ENCODE measurements at places on chromosomes 11 and 22. TPM values are rescaled to one million over a fixed set of nuclear protein-coding genes. Genes with fewer than 3 reads are reported as not detected.

DNA sequence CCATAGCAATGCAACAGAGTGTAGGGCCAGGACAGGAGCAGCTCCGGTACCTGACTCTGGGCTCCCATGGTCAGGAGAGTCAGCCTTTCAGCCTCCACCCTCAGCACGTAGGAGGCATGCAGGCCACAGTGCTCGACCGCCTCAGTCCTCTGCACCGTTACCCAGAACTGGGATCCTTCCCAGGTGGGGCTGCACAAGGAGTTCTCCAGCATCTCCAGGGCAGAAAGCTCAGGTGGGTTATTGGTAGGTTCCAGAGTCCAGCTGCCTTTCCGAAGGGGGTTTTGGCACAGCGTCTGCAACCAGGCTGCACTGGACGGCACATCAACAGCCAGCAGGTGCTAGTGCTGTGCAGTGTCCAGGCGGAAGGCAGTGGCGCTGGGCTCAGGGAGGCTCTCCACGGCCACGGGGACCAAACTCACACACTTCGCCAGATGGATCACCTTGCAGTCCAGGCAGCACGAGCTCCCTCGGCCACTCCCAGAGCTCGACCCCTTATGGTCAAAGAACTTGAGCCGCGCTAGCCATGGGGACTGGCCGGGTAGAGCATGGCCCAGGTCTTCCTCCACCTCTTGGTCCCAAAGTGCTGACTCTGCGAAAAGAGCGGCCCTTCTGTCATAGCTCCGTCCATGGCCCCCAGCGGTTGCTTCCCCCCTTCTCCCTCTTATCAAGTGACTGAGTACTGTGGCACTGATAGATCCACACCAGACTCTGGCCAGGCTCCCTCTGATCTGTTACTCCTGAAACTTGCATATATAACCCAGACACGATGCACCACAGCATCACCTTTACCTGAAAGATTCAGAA, 6.9 kb upstream of the PHOX2A start:
- no peak for DNase-seq
- no peak overlapping the region for H3K4me3 ChIP-seq
- H3K27me3 ChIP-seq: peaks cover 26% of the 10 kb centered on the region
- H3K4me1 ChIP-seq: no peaks in the 10 kb centered on the region

GRCh38 chr22:45980761-45981160, 3.8 kb upstream of the WNT7B start:
- H3K27me3 ChIP-seq: peaks cover 17% of the 10 kb centered on the region
- no peak overlapping the region for H3K27ac ChIP-seq
- no peak overlapping the region for H3K4me3 ChIP-seq
- peaks cover 1% of the 10 kb centered on the region for H3K36me3 ChIP-seq

GRCh38 chr11:36631774-36632173, 33.7 kb upstream of the RAG2 start:
- DNase-seq: peak; percentile 19
- no peaks in the 10 kb centered on the region for H3K4me1 ChIP-seq
- peaks cover 5% of the 10 kb centered on the region for H3K27me3 ChIP-seq
- H3K27ac ChIP-seq: peak overlapping the region; percentile 92
- no peaks in the 10 kb centered on the region for H3K36me3 ChIP-seq
- H3K4me3 ChIP-seq: peak overlapping the region; percentile 74

DNA sequence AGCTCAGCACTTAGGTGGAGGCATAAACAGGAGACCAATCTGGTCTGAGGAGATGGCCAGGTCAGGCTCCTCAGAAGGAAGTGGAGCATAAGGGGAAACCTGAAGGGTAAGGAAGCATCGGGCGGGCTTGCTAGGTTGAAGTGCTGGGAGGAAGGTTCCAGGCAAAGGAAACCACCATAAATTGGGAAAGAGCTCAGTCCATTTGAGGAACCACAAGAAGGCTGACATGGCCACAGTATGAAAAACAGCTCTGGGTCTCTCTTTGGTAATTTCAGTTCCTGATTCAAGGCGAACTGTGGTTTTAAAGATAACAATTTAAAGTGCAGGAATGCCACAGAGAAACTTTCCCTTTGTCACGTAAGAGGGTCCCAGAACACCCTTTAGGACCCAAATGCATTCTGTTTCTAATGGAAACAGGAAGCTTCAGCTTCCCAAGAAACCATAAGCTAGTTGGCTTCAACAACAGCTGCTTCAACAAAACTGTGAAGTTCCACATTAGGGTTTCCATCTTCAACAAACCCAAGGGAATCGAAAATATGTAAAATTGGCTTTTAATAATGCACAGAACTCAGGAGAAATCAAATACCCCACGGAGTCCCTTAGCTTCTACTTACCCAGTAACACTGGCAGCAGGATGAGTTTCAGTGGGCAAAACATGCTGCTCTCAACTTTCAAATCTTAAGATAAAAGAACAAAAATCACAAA, 10.4 kb downstream of the JAML start:
- H3K4me3 ChIP-seq: peak overlapping the region; percentile 85
- peaks cover 99% of the 10 kb centered on the region for H3K4me1 ChIP-seq
- peak overlapping the region; percentile 97 for H3K27ac ChIP-seq
- no peaks in the 10 kb centered on the region for H3K27me3 ChIP-seq
- H3K36me3 ChIP-seq: peaks cover 23% of the 10 kb centered on the region
- DNase-seq: no peak

DNA sequence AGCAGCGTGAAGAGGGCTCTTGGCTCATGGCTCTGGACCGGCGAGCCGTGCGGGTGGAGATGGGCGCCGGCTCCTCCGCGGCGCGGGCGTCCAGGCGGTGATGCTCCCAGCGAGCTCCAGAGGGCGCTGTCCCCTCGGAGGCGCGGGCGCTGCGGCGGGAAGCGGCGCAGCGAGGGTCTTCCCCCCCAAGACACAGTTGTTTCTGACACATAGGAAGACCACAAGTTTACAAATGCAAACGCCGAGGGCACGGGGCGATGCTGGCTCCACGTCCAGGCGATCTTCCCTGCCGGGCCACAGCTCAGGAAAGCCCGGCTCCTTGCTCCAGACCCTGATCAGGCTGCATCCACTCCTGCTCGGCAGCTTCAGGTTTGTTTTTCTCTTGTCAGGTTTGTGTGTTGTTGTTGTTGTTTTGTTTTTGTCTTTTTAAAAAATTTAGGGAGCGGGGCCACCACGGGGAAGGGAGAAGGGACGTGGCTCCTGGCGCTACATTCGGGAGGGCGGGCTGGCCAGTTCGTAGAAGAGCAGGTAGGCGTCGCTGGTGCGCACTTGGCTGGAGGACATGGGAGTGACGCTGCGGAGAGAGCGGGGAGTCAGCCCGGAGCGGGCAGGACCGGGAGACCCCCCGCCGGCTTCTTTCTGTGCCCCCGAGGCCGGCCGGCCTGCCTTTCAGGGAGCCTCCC, 10.0 kb upstream of the MFRP start:
- no peak overlapping the region for H3K27ac ChIP-seq
- peaks cover 31% of the 10 kb centered on the region for H3K4me1 ChIP-seq
- H3K36me3 ChIP-seq: no peaks in the 10 kb centered on the region

Gene IGF2
- total RNA-seq: 2.0 TPM

DNA sequence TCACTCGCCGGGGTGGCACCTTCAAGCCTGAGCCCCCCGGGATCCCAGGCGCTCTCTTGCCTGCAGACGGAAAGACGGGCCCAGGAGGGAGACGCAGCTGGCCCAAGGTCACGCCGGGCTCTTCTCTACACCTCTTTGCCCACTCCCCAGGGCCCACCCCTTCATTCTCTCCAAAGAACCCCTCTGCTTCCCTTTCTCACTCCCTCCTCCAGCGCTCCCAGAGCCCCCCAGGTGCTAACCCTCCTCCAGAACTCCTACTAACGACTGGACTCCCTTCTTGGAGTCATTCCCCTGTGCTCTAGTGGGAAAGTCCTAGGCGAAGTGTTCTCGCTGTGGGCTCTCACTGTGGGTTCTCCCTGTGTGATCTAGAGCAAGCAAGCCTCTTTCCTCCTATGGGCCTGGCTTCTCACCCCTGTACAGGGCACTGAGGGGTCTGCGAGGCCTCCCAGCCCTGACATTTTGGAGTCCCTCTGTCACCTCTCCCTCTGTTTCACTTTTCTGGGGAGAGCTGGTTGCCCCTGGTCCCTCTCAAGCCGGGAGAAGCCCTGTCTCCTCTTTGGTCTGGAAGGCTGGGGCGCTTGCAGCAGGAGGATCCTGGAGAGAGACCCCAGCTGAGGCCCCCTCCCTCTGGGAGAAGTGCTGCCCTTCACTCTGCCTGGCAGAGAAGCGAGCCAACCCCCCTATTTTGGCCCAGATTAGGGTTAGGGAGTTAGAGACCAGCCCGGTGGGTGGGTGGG, 858 bp downstream of the OAF start:
- H3K4me3 ChIP-seq: peak overlapping the region; percentile 94
- H3K27me3 ChIP-seq: peaks cover 44% of the 10 kb centered on the region
- no peak overlapping the region for H3K27ac ChIP-seq
- H3K36me3 ChIP-seq: no peaks in the 10 kb centered on the region
